ENCODE measurements at places on chromosomes 13 and 19.

DNA sequence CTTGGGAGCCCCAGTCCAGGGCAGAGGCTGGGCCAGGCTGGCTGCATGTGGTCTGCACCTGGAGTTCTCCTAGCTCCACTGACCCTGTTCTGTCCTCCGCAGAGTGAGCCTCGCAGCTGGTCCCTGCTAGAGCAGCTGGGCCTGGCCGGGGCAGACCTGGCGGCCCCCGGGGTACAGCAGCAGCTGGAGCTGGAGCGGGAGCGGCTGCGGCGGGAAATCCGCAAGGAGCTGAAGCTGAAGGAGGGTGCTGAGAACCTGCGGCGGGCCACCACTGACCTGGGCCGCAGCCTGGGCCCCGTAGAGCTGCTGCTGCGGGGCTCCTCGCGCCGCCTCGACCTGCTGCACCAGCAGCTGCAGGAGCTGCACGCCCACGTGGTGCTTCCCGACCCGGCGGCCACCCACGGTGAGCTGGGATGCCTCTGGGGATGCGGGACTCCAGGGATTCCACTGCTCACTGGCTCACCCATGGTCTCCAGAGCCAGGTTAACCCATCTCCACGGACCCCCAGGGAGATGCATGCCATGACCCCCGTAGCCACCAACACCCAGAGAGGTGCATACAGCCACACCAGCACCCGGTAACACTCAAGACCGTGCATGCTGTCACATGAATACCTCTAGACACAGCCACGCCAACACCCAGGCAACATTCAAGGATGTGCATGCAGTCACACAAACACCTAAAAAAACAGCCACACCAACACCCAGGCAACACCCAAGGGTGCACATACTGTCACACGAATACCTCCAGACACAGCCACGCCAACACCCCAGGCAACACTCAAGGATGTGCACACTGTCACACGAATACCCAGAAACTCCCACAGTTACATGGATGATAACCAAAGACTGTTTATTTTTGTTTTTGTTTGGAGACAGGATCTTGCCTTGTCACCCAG is 8.2 kb downstream of the PKN1 start:
- no peak for DNase-seq

GRCh38 chr13:102097708-102098107 is 304.1 kb downstream of the FGF14 start:
- DNase-seq = no peak

GRCh38 chr13:113995051-113995601 is 21.2 kb upstream of the C13orf46 start:
- no peak for DNase-seq

DNA sequence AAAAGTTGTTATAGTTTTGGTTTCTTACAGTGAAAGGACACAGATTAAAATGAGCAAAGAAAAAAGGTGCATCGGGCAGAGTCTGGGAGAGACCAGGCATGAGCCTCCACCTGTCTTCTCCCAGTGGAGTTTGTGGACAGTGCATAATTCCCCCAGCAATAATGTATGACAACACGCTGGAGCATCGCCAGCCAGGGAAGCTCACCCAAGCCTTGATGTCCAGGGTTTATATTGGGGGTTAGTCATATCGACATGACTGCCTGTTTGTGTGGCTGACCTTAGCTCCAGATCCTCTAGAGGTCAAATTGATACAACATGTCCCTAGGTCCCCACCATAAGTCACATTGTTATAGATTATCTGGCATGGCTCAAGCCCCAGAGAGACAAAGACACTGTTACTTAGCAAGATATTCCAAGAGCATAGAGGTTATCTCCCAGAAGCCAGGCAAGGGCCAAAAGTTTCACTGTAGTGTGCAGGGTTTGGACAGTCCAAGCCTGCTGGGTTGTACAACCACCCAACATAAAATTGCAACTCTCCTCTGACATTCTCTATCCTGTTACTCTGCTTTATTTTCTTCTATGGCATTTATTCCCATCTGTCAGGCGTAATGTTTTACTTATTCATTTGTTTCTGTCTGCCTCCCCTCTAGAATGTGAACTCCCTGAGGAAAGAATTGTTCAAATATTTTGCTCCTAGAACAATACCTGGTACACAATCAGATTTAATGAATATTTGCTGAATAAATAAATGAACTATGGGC is 5.6 kb upstream of the KLK13 start:
- no peak for DNase-seq

DNA sequence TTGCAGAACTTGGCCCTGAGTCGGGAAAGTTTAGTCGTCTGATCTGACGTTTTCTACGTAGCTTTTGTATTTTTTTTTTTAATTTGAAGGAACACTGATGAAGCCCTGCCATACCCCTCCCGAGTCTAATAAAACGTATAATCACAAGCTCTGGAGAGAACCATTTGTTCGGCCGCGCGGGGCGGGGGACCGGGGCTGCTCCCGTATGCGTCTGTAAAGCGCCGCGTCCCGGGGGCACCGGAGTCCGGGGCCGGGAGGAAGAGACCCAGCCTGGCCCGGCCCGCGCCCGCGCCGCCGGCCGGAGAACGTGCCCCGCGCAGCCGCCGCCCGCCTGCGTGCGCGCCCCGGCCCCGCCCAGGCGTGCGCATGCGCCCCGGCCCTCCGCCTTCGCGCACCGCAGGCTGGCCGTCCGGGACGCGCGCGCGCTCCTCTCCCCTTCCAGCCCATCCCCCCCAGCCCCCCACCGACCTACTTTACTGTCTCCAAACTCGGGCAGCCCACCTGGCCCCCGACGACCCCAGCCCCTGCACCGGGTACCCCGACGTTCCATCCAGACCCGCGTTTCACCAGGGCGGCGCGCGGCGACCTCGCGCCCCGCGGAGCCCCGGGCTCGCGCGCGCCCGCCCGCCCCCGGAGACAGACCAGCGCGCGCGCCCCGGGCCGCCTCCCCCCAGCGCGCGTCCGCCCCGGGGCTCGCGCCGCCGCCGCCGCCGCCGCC is 785 bp upstream of the USF2 start:
- peak; percentile 65 for DNase-seq

GRCh38 chr19:11169896-11170678 is 14.5 kb upstream of the SPC24 start:
- no peak for DNase-seq

DNA sequence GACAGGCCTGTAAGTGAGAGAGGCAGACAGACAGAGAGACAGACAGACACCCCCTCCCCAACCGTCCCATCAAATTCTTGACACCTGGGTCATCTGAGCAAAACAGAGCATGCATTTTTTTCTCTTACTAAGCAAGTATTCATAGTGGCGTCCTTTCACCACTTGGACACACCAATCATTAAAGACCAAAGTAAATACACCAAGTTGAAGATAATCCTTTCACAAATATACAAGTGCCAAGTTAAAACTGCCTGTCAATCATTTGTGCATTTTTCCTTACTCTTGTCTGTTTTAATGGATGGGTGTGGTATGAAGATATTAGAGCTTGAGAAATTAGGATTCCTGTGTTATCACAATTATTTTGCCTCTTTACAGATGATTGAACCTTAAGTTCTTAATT is 337.3 kb downstream of the ATP8A2 start:
- DNase-seq = no peak

DNA sequence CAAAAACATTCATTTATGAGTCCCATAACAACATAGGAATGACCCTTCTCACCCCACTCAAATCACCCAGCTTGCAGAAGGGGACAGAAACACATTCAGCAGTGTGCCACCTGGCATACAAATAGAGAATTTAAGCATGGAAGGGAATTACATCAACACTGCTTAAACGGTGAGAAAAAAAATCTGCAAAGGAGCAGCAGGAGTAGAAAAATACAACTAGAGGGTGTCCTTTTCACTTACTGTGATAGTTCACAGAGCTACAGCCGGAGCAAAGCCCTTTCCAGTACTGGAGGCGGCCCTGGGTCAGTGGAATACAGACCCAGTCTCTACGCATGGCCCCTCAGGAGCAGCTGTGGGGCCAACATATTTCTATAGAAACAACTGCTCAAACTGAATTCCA is 764.3 kb upstream of the ARGLU1 start:
- no peak for DNase-seq

DNA sequence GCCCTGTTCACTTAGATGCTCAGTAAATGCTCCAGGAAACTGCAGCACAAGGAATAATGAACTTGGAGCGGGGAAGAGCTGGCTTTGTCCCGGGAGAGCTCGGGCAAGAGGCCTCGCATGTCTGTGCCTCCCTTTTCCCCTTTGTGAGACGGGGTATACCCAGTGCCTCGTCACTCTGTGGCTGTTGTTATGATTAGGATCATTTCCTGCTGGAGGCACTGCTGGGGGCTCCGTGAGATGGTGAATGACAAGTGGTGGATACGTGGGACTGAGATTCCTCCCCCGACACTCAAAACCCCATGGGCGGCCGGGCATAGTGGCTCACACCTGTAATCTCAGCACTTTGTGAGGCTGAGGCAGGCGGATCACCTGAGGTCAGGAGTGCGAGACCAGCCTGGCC is 1.1 kb upstream of the PLVAP start:
- no peak for DNase-seq

GRCh38 chr13:62663767-62664166 is 1248.1 kb upstream of the PCDH20 start:
- DNase-seq = no peak

GRCh38 chr13:109959903-109960302 is 173.5 kb upstream of the IRS2 start:
- no peak for DNase-seq

Measured in stimulated activated CD8-positive, alpha-beta memory T cell treated with anti-CD3 and anti-CD28 coated beads, Interleukin-4, amount 100 ng/mL, for 24 hours (primary cell).